Caki2 (cell line): ENCODE measurements at places on chromosomes 5 and 9. TPM values are rescaled to one million over a fixed set of nuclear protein-coding genes. Genes with fewer than 3 reads are reported as not detected.

- DNase-seq, result no peak
These were observed 1064.4 kb upstream of the DMAC1 start for GRCh38 chr9:8863886-8864544.

DNA sequence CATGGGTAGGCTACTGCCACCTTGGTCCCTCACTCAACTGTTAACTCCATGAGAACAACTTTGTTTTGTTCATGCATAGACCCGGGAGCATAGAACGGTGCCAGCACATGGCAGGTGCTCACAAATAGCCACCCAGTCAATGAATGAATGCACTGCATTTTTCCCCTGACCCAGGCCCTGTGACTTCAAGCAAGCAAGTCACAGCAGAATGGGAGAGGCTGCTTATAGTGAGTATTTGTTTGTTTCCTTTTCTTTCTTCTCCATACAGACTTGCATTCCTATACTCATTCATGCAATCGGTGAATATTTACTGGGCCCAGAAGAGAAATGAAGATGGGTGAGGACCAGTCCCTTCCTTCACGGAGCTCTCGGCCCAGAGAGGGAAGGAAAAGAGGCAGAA, 62.0 kb downstream of the SHB start:
- peak; percentile 47 for DNase-seq

- DNase-seq, result no peak
These were observed 152.5 kb upstream of the ALDH1B1 start for GRCh38 chr9:38240051-38240450.

GRCh38 chr5:93296338-93296737, 284.7 kb downstream of the NR2F1-AS1 start:
- DNase-seq, result no peak

- DNase-seq, result no peak
These were observed 2.1 kb downstream of the ARHGEF37 start for GRCh38 chr5:149583394-149583793.

- DNase-seq, result no peak
These were observed 674.6 kb upstream of the ZNF608 start for GRCh38 chr5:125421006-125421405.

DNA sequence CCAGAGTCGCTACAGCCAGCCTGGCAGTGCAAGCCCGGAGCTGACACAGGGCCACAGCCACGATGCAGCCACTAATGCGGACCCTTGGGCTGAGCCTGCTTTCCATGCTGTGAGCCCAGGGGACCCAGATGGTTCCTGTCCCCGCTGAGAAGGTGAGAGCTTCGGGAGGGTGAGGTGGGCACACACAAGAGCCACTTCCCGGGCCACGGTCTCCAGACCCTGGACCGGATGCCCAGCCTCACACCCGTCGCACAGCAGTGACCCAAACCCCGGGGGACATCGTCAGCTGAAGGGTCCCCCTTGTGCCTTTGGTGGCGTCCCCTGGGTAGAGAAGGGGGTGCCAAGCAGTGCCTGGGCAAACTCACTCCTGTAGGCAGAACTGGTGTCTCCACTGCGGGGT, 13.4 kb downstream of the PAEP start:
- DNase-seq, result no peak

GRCh38 chr5:34625246-34625645, 30.9 kb upstream of the RAI14 start:
- no peak for DNase-seq

DNA sequence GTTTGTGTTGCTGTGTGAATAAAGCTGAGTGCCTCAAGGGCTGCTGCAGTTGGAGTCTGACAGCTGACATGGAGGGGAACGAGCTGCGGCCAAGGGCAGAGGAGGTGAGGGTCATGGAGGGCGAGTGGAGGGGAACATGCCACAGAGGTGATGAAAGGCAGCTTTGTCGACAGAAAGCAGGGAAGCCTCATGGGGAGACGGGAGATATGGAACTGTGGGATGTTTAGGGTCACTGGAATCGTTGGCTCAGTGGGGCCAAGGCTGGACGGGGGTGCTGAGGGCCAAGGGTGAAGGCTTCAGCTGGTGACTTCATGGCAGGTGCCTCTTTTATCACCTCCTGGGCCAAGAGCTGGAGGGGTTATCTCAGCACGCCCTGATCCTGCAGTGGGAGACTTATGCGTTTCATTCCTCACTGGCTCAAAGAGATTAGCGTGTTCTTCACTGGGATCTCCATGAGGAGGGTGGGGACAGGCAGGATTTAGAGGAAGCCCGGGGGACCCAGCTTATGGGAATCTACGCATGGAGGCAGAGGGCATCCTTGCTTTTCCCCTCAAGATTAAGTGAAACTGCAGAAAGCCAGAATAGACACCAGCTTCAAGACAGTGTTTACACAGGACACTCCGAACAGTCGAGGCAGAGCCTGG, 42.2 kb downstream of the FAM240B start:
- DNase-seq, result no peak

DNA sequence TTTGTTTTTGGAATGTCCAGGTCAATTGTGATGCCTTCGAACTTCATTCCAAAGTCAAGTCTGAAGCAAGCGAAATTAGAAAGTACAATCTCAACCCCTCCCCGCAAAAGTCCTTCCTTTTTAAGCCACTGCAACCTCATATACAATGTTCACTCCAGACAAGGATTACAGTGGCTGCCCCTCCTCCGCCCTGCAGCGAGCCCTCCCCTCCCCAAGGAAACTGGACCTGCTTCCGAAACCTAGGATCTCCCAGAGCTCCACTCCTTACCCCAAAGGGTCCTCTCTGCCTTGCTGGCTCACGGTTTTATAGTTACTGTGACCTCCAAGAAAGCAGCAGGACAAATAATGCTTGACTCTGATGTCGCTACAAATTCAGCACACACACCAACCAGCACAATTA, 10.4 kb downstream of the LRRC14B start:
- DNase-seq, result no peak

DNA sequence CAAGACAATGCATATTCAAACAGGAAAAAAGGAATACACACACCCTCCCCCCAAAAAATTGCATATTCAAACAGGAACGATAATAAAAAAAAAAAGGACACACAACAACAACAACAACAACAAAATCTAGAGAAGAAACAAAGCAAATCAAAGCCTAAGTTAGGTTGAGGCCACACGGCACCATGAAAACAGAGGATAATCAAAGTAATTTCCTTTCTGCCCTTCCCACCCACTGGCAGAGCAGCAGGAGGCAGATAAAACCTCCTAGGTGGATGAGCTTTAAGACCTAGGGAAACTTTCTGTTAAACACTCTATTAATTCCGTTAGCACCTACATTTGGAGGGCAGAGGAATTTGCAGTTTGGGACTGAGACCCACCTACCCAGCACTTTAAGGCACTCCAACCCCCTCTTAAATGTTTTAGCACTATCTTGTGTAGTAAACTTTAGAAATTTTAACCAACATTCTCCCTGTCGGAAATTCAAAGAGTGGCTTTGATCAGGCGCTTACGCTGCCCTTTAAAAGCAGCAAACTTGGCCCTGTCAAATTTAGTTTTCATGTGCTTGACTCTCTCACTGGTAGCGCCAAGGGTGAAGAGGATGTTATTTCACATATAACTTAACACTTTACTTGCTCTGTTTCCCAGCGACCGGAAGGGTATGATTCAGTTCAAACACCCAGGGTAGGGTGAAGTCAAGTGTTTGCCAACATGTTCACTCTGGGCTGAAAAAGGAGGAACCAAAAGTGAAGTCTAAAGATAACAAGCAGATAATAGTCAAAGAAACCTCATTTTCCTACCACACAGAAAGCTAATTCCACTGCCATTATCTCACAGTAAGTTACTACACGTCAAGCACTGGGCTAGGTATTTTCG, 9.2 kb downstream of the ENC1 start:
- peak; percentile 66 for DNase-seq

DNA sequence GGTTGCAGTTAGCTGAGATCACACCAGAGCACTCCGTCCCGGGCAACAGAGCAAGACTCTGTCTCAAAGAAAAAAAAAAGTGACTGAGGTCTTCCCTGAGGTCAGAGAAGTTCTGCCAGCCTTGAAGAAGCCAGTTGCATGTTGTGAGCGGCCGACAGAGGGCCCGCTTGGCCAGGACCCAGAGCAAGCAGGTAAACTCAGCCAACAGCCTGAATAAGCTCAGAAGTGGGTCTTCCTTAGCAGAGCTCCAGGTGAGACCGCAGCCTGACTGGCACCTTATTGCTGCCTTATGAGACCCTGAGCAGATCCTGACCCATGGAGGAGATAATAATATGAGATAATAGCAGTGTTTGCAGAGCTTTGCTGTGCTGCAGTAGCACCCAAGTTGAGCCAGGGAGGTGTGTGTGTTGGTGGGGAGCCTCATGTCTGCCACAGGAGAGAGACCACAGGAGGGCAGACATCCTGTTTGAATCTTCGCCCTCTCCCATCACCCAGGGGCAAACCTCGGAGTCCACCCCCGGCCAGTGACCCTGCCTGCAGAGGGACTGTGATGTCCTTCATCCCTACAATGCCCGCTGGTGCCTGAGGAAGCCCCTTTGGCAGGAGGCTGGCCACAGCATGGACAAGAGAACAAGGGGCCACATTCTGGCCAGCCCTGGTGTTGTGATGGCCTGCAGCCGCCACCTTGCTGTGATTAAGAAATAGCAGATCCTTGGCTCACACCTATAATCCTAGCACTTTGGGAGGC, 10.8 kb upstream of the BARX1 start:
- no peak for DNase-seq

- no peak for DNase-seq
These were observed 298.8 kb upstream of the RFX3 start for GRCh38 chr9:3824581-3824980.

- no peak for DNase-seq
These were observed 10.3 kb downstream of the TTC23L start for GRCh38 chr5:34849253-34849652.

DNA sequence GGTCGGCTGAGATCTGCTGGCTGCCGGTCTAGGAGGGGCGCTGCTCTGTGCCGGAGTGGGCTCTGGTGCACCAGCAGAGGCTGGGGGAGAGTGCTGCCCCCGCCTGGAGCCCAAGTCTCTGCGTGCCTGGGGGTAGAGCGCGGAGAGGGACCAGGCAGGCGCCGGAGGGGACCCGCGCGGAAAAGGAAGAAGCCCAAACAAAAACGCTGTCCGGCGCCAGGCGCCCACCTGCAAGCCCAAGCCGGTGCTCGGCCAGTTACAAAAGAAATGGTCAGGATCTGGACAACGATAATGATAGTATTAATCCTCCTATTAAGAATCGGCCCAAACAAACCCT, 571 bp upstream of the S1PR3 start:
- DNase-seq, result no peak

DNA sequence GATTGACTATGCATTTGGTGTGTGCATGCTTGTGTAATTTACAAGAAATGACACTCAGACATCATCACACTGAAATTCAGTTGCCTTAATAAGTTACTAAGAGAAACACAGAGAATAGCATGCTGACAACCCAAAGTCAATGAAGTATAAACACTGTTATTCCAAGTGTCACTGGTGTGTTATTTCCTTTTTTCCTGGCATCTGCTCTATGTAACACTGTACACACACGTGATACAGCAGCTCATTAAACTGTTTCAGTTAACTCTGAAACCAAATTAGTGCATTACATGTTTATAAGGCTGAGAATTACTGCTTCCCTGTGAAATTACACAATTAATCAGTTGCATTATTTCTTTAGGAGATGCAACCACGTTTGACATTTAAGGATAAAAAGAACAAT, 252.7 kb downstream of the EFNA5 start:
- DNase-seq, result peak; percentile 74

HRH2 gene
- 0.98 and 1.0 TPM in 2 replicates for total RNA-seq

SLC36A1 gene
- 2.1 and 7.9 TPM in 2 replicates for total RNA-seq

PTGES gene
- total RNA-seq, result 44.9 and 54.4 TPM in 2 replicates
